ENCODE measurements at places on chromosomes 12 and 14.

GRCh38 chr12:130667421-130667960, 48.6 kb downstream of the RIMBP2 start:
- no peak for DNase-seq

DNA sequence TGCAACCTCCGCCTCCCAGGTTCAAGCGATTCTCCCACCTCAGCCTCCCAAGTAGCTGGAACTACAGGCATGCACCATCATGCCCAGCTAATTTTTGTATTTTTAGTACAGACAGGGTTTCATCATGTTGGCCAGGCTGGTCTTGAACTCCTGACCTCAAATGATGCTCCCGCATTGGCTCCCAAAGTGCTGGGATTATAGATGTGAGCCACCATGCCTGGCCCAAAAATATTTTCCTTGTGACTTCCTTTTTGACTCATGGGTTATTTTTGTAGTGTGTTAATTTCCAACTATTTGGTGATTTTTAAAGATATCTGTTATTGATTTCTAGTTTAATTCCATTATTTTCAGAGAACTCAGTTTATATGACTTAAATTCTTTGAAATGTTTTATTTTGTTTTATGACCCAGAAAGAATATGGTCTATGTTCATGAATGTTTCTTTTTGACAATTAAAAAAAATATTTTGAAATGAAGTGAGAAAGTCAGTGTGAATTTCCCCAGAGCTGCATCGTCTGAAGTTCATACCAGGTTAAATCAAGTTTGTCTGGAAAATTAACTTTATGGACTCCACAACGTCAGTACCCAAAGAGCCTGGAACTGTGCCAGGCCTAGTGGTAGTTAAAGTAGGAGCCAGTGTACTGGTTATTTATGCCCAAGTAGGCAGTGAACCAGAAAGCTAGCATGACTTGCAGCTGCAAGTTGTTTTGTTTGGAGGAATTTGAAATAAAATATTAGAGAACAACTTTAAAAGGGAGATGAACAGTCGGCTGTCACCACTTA, 2.8 kb upstream of the CDKL1 start:
- no peak for DNase-seq

DNA sequence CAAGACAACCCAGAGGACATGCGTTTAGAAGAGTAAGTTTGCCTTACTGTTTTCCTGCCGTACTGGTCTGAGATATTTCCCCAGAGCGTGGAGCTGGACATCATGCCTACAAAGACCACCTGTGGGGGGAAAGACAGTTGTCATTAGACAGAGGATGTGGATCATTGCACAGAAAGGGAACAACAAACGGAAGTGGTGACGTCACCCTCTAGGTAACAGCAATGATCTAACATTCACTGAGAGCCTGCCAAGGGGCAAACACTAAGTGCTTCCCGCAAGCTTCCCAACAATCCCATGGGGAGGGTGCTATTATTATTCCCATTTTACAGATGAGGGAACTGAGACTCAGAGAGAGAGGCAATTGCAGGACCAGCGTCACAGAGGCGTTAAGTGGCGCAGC, 48.5 kb downstream of the SVOP start:
- no peak for DNase-seq

GRCh38 chr12:120698665-120699064, 11.6 kb upstream of the UNC119B start:
- no peak for DNase-seq

- no peak for DNase-seq
Measured at GRCh38 chr14:36817071-36817930, 155.6 kb downstream of the PAX9 start.

DNA sequence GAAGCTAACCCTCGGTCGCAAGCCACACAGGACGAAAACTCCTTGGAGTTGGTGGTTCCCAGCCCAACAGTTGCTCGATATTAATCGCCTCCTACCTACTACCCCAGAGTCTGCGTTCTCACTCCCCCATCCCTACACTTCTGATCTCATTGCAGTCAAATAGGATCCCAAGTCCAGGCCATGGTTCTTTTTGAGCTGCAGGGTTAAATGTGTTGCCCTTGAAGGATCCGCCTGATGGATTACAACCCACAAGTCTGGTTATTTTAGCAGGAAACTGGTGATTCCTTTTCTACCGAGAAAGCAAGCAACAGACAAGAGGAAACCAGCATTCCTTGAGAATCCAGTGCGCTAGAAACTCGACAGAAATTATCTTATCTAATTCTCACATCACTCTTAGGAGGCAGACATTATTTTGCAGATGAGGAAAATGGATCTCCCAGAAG, 785 bp upstream of the NIN start:
- DNase-seq: no peak

- no peak for DNase-seq
Measured at GRCh38 chr12:59484575-59484974, 111.3 kb upstream of the SLC16A7 start.

DNA sequence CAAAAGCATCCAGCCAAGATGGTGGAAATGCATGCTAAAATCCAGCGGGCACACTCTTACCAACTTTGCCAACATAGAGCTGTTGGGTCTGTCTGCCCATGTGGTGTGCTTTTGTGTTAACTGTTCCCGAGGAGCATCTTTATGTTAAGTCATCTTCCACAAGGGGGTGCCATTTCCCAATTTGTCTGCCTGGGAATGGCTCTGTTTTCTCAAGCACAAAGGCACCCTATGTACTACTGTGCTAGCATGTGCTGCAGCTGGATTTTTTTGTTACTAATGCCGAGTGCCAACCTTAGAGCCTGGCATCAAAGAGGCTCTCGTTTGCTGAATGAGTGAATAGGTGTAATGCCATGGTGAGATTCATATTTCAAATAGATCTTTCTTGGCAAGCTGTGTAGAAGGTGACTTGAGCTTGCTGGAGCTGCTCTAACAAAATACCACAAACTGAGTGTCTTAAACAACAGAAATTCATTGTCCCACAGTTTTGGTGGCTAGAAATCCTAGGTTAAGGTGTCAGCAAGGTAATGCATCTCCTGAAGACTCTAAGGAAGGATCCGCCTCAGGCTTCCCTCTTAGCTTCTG, 74.3 kb downstream of the TRHDE start:
- DNase-seq: peak; percentile 81

GRCh38 chr12:105401198-105401597, 70.7 kb downstream of the C12orf75 start:
- DNase-seq: no peak

Data from activated CD4-positive, alpha-beta T cell treated with anti-CD3 and anti-CD28 coated beads, Interleukin-2, amount 10 ng/mL, durations not matched to agents 24 days and 14 days (primary cell).